ENCODE measurements at places on chromosomes 1 and 21.

DNA sequence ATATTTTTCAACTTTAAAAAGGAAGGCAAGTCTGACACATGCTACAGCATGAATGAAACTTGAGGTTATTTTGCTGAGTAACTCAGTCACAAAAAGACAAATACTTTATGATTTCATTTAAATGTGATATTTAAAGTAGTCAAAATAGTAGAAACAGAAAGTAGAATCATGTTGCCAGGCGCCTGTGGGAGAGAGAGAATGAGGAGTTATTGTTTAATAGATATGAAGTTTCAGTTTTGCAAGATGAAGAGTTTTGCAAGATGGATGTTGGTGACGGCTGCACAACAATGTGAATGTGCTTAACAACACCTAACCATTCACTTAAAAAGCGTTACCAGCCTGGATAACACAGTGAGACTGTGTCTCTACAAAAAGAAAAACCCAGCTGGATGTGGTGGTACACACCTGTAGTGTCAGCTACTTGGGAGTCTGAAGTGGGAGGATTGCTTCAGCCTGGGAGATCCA, 20.7 kb upstream of the ATP1A1 start:
- DNase-seq = no peak

DNA sequence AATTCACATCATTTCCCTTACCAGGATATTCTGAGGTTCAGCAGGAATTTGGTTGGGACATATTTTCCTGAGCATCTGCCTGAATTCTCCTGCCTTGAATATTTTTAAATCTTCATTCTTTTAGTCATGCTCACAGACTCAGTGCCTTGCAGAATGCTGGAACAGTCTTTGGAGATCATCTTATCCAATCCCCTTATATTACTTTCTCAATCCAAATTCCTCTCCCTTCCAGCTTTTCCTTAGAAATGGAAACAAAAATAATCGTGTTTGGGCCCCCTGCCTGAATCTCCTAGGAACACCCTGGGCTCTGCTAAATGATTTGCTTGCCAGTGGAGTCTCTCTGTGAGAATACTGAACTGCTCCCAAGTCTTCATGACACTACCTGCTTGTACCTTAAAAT, 38.4 kb downstream of the LHX8 start:
- no peak for DNase-seq

DNA sequence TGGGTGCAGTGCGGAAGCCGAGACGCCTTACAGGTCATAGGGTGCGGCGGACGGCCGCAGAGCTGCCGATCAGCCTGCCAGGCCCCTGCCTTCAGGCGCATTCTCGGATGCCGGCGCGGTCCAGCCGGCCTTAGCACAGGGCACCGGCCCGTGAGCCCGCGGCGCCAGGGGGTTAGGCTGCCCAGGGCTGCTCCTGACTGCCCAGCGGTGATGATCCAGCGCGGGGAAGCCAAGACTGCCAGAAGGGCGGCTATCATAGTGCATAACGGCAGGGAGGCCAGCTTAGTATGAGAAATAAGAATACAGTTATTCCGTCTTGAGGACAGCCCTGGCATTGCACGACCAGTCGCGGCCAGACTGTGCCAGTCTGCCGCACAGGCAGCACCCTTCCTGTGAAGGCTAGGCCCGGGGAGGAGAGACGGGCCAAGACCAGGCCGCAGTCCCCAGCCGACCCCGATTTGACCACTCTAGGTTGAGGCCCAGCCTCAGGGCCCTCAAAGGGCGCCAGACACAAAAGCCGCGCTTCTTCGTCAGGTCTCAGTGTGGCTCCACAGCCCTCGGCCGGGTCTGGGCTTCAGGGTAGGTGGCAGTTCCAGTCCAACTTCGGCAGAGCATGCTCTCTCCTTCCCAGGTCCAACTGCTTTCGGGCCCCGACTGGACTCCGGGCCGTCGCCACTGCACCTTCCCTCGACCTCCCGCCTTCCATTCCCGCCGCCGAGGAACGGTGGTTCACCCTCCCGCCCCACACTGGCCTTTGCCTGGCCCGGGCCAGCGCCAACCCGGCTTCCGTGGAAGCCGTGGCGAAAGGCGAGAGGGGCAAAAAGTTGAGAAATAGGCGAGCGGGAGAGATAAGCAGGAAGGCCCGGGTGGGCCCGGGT, 829 bp downstream of the ALX3 start:
- no peak for DNase-seq

DNA sequence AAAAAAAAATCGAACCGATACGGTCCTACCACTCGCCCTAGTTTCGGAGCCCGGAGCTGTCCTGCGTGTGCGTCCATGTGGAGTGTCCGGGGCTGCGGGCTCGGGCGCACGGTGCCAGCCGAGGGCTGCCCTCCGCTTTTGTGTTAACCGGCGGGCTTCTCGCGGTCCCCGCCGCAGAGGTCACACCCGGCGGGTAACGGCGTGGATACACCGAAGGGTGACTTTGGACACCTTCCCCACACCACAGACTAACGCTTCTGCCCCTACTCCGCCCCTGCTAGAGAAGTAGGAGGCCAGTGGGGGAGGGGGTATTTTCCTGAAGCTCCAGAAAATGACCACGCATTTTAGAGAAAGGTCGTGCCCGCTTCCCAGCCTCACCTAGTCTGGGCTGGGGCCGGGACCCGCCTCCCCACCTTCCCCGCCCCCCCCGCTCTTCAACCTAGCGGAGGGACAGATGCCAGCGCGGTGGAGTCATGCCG, 609 bp upstream of the ATF3 start:
- no peak for DNase-seq

DNA sequence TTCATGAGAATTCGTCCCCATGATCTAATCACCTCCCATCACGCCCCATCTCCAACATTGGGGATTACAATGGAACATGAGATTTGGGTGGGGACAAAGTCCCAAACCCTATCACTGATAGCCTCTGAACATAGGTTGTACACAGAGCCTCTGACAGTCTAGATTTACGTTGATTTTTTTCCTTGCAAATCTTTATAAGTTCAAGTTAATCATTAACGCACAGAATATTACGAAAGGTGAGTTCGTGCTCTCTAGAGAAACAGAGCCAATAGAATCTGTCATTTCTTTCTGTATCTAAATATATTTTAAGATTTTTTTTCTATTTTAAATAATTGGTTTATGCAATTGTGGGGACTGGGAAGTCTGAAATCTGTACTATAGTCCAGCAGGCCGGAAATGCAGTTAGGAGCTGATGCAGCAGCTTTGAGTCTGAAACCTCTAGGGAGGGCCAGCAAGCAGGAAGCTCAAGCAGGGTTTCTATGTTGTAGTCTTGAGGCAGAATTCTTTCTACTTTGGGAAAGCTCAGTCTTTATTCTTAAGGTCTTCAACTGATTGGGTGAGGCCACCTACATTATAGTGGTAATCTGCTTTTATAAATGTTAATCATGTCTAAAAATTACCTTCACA, 61.0 kb downstream of the SELENOF start:
- no peak for DNase-seq

- DNase-seq = no peak
These were observed 14.7 kb downstream of the HSF2BP start for GRCh38 chr21:43644609-43645008.

DNA sequence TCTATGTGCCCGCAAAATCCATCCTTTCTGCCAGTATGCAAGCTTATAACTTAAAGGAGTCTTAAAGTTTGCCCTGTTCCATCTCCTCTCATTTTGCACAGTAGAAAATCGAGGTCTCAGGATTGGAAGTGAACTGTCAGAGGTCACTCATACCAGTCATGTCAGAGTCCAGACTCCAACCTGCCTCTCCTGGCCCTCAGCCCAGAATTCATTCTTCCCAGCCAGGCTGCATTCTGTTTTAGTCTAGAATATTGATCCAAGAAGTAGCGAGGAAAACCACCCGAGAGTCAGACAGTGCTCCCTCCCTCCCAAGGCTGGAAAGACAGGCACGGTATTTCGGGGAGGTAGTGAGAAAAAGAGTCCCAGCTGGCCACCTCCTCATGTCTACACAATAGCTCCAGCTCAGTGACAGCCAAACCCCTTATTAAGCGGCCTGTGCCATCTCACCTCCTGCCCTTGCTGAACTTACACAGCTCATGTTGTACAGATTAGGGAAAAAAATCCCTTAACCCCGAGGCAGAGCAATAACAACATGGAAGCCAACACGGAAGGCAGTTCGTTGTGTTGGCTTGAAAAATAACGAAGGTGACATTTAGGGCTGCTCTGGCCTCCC, 89.4 kb downstream of the OMA1 start:
- DNase-seq = no peak

DNA sequence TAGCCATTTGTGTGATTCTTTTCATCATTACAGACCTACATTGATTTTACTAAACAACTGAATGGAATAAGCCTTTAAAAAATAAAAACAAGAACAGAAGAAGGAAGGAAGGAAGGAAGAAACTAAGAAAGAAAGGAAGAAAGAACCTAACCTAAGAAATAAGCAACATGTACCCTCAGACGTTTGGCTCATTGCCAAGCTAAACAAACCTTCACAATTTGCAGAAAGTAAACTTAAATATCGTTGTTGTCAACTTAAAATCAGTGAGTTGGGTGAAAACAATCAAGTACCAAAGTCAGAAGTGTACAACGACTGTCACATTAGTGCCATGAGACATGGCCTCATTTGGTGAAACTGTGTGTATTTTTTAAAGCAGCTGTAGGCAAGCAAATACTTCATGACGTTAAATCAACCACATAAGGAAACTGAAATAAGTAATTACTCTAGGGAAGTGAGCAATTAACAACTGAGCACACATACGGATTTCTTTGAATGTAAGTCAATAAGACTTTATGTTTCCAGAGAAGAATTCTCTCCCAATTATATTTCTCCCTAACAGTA, 313.1 kb upstream of the TMPRSS15 start:
- DNase-seq = no peak

DNA sequence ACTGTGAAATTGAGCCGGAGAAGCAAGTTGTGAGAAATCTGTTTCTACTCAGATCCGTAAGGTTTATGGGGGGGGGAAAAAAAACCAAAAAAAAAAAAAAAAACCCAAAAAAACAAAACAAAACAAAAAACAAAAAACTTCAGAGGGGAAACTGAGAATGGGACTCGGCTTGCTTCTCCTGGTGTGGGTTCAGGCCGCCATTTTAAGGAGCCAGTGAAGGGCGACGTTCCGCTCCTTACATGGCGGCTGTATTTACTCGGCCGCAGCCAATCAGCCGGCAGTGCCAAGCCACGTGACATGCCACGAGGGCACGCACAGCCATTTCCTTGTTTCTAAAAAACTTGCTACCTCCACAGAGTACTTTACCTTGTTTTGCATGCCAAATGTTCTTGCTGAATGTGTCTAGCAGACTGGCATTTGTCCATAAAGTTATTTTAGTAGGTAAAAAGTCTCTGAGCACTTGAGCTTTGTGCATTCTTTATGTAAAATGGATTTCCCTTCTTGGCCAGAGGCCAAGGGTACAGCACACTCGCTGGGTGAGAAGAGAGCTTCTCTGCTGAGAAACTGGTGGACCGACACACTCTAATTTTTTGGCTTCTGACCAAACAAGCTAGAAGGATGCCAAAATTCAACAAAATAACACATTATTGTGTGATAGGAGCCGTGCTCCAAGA, 101.8 kb downstream of the NFIA start:
- no peak for DNase-seq

GRCh38 chr1:7491109-7491817, 279.8 kb upstream of the VAMP3 start:
- no peak for DNase-seq

GRCh38 chr1:21372383-21372782, 67.6 kb upstream of the NBPF3 start:
- no peak for DNase-seq

GRCh38 chr1:41512701-41513382, 28.4 kb upstream of the EDN2 start:
- no peak for DNase-seq

DNA sequence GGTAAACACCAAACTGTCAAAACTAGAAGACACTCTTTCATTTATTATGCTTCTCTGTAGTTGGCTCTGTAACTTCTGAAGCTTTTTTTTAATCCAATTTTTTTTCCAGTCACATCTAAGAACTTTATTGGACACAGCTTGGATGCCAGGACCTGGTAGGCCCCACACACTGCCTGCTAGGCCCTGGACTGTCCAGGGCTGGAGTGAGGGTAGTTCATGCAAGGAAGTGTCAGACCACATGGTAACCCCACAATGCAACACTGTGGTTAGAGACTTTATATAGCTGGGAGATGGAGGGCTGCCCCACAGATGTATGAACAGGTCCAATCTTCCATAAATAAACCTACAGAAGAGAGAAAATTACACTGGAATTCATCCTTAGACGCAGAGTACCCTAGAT, 7.1 kb downstream of the SLC2A1 start:
- DNase-seq = no peak

DNA sequence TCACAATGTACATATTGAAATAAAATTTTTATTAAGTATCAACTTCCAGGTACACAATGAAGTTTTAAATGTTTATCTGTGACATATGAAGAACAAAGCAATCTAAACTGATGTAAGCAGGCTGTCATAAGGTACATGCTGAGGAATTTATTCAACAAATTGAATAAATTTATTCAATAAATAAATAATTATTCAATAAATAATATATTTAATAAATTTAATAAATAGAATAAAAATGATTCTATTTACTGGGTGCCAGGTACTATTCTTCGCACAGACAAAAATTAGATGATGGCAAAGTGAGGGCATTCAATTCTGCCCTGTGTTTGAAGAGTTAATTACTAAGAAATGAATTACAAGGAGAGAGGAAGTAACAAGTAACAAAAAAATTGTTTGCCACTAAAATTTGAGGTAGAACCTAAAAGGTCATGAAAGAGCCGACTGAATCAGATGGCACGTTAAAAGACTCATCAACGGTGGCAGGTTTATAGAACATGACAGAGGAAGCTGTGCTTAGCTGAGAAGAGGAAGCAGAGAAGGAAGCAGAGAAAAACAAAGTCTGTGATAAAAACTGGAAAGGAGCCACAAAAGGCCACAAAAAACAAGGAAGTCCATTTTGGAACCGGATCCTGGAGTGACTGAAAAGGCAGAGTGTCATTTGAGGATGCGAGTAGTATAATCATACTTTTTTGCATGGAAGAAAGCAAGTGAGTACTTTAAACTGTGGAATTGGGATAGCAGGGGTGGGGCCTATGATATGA, 2.2 kb upstream of the USP24 start:
- DNase-seq = no peak

DNA sequence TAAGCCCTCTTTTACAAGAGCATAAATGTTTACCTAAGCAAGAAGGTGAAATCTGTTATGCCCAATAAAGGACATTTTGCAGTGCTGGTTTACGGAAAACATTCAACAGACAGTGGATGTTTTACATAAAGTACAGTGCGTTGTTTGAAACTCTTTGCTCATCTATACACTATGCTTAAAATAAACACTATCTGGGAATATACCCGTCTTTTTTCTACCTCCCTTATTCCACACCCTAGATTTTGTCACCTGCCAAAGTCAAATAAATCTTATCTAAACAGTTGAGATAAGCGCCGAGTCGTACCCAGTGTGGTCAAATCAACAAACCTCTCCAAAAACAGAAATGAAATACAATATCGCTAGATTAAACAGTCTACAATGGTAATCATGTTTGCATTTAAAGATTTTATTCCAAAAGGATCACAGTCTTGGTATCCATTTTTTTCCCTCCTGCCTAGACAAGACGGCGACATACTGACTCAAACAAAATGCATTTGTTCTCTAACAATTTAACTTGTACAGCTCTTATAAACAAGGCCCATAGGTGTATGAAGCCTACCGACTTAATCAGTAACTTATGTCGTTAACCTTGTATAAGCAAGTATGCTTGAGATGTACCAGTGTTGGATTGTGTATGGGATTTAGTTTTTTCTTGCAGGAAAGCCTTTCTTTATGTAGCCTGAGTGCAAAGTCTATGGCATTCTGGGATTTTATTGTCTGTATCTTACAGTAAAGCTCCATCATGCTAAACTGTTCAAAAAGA, 189.1 kb downstream of the FMN2 start:
- DNase-seq = no peak

GRCh38 chr1:34013958-34014737, 150.3 kb downstream of the HMGB4 start:
- no peak for DNase-seq

GRCh38 chr1:3465091-3465934, 10.8 kb downstream of the ARHGEF16 start:
- no peak for DNase-seq

All from T follicular helper cell (primary cell).